ENCODE measurements at places on chromosomes 13 and 19.

DNA sequence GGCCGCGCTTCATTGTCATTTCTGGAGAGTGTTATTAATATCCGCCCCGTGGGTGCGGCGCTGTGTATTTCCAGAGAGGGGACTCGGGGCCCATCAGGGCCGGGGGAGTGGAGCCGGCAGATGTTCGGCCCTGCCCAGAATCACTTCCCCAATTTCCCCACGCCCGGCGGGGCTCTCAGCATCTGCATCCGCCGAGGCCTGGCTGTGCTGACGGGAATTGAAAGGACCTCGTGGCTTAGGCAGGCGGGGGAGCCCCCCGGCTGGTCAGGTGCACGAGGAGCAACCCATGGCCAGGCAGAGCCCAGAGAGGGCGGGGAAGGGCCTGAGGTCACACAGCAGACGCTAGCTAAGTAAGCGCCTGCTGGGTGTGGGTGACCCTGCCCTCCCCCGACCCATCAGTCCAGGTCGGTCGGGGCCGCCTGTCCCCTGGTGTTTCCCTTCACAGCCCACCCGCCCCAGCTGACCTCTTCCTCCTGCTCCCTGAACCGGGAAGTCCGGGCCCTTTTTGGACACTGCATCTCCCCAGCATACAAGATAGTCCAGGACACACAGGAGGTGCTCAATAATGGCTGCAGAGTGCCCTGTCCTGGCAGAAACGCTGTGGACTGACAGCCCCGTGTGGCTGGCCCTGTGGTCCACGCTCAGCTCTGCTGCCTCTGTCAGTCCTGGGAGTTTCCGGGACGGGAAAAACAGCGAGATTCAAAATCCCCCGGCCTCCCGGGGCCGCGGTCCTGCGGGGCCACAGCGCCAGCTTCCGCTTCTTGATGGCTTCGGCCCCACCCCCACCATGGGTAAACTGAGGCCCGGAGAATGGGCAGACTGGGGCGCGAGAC lies 22.1 kb downstream of the ARID3A start:
- no peak for DNase-seq

- DNase-seq = no peak
Observed at GRCh38 chr13:89181041-89181440, 1509.9 kb downstream of the SLITRK5 start.

DNA sequence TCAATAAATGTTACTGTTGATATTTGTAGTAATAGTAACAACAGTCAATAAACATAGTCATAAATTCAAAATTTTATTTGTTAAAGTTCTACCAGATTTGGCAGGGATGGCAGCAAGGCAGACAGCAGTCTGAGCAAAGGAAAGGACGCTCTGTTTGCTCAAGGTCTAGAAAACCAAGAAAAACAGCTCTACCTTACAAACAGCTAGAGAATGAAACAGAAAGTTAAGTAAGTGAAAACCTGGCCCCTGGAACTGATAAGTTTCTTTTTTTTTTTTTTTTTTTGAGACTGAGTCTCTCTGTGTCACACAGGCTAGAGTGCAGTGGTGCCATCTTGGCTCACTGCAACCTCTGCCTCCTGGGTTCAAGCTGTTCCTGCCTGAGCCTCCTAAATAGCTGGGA lies 27.9 kb downstream of the ENOX1 start:
- no peak for DNase-seq

DNA sequence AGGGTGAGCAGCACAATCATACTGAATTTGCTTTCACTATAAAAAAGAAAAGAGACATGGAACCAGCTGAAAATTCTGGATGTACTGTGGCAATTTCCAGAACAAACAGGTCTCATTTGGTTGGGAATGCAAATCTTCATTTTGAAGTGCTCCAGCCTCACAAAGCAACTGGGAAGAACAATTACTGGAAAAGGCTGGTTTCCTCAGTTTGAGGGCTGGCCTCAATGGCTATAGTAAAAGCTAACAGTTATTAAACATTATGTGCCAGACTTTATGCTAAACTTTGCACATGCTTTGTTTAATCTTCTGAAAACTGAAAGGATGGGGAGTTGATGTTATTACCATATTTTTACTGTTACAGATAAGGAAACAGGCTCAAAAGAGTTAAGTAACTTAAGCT lies 3.0 kb downstream of the OBI1 start:
- DNase-seq = no peak

DNA sequence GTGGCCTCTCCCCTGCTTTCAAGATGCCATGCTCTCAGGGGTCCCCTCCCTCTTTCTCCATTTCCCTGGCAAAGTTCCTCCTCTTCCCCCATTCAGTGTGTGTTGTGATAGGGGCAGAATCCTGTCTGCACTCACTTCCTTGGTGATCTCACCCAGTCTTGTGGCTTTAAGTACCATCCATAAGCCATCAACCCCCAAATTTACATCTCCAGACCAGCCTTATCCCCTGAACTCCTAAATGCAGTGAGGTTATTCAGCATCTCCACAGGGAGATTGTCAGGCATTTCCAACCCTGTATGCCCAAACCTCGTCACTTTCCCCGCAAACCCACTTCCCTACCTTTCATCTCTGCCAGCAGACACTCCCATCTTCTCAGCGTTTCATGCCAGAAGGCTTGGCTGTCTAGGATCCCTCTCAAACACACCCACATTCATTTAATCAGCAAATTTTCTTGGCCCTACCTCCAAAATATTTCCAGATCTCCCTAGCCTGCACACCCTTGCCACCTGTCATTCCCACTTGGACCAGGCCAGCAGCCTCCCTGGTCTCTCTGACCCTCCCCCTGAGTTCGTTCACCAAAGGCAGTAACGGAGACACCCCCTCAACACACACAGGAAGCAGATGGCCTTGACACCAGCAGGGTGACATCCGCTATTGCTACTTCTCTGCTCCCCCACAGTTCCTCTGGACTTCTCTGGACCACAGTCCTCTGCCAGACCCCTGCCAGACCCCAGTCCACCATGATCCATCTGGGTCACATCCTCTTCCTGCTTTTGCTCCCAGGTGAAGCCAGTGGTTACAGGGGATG lies at the start of gene HCST:
Gene HCST (plus strand): TSS at position 676 of the 808 bp plus-strand sequence. CDS start 65 bp downstream, at position 741.
- DNase-seq = no peak

GRCh38 chr19:19567391-19567790 lies 29.3 kb downstream of the CILP2 start:
- DNase-seq = no peak

DNA sequence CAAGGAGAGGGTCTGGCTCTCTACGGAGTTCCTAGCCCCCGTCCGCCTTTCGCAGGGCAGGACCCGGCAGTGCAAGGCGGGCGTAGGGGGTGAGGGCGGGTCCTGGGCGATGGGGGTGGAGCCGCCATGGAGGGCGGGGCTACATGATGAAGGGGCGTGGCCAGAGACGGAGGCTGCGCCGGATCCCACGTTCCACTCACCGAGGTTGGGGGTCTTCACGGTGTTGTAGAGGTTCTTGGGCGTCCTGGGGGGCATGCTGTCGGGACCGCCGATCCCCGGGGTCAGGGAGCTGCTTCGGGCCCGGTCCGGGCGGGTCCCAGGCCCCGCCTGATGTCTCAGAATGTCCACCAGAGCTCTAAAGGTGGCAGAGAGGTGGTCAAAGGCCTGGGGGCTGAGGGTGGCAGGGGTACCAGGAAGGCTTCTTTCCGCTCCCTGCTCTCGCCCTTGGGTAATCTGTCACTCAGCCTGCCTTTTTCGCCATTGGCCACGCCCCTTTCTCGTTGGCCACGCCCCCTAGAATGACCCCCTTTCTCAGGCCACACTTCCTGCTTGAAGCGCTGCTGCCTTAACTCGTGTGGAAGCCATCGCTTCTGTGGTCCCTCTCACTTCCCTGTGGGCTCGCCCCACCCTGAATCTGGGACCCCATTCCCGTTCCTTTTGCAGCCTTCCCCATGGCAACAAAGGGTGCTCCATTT lies 2.5 kb downstream of the SHISA7 start:
- no peak for DNase-seq

DNA sequence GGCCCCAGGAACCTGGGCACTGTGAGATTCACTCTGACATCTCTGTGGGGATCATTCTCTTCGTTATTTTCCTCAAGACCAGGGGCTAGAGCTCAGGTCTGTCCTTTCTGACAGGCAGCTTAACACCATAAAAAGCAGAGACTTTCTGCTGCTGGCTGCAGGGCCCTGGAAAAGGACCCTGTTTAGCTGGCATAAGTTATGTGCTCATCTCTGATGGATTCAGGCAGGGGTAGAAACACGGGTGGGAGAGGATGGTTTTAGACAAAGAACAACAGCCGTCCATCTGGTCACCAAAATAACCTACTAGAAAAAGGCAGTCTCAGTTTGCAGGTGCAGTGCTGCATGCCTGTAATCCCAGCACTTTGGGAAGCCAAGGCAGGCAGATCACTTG lies 2.3 kb upstream of the GPI start:
- DNase-seq = no peak

- DNase-seq = no peak
Observed at GRCh38 chr19:401866-402511, 7.0 kb downstream of the C2CD4C start.

GRCh38 chr13:78601124-78601873 lies 2.1 kb downstream of the POU4F1 start:
- peak; percentile 33 for DNase-seq

- DNase-seq = no peak
Observed at GRCh38 chr13:26926371-26926770, 165.8 kb upstream of the GPR12 start.

- DNase-seq = peak; percentile 17
Observed at GRCh38 chr13:35143123-35143522, 201.1 kb downstream of the NBEA start.

GRCh38 chr13:80496721-80497397 lies 155.9 kb upstream of the SPRY2 start:
- no peak for DNase-seq

DNA sequence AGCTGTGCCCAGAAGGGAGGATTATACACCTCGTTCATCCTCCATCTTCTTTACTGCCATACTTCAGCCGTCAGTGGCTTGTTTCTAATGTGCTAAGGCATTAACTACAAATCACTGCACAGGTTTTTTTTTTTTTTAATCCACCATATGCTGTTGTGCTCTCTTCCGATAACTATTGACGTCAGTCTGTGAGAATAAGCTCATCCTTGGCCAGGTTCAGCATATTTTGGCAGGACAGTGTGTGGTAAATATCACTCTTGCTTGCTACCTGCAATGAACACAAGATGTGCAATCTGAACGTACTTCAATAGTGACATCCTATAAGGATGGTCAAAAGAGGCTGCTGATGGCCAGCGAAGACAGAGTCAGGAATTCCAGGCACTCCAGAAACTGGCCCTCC lies 2030.7 kb upstream of the PCDH20 start:
- no peak for DNase-seq

GRCh38 chr13:68030152-68030809 lies 800.1 kb upstream of the PCDH9 start:
- DNase-seq = no peak

- no peak for DNase-seq
Observed at GRCh38 chr13:33583398-33583797, 234.6 kb upstream of the RFC3 start.

DNA sequence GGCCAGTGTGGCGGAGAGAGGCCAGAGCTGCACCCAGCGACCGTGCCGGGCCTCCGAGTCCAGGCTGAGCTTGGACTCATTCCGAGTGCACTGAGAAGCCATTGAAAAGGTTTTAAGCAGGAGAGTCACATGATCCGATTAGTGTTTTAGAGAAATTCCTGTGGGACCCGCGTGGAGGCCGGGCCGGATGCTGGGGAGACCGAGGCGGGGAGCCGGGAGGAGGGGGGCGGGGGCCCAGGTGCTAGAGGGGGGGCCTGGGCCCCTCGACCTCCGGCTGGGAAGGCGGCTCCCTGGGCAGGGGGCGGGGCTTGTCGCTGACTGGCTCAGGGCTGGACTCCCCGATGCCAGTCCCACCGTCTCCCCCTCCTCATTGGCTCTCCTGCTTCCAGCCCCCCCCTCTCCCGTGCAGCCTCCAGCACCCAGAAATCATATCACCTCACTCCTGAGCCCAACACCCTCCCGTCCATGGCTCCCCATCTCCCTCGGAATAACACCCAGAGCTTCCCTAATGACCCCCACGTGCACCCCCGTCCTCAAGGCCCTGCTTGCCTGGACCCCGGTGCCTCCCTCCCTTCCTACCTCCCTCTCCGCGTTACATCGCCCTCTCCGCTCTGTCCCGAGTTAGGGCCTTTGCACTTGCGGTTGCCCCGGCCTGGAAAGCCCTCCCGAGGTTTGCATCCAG lies 5.2 kb upstream of the ZNF579 start:
- peak; percentile 79 for DNase-seq

- DNase-seq = no peak
Observed at GRCh38 chr19:10805065-10805757, 30.8 kb downstream of the TMED1 start.

- DNase-seq = no peak
Observed at GRCh38 chr19:30224689-30225606, 147.2 kb upstream of the ZNF536 start.

DNA sequence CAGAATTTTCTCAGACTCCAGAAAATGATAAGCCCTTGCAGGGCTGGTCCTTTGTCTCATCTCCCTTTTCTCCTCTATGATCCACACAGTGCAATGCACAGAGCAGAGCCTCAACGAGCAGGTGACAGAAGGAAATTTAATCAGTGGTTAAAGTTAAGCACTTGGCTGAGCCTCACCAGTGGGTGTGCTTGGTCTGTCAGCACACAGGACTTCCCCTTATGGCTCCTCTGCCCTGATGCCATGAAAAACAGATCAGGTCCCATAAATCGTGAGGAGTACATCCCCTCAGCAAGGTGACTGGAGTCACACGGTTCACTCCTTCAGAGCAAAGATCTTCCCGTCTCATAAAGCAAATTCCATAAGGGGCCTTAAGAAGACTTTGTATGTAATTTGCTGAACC lies 818.2 kb downstream of the UQCRFS1 start:
- no peak for DNase-seq

DNA sequence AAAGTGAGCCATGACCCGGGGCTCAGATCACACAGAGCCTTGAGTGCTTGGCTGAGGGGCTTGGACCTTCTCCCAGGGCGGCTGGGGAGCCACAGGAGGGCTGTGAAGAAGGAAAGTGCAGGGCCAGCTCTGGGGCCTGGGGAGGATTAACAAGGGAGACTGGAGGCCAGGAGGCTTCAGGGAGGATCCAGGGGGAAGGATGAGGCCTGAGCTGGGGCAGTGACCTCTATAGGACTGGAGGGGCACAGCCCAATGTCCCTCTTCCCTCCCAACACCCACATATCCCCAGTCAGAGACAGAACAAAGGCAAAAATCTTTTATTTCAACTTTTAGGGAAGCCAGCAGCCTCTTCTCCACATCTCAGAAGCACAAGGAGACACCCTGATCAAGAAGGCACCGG lies 4.7 kb upstream of the SLC17A7 start:
- no peak for DNase-seq

DNA sequence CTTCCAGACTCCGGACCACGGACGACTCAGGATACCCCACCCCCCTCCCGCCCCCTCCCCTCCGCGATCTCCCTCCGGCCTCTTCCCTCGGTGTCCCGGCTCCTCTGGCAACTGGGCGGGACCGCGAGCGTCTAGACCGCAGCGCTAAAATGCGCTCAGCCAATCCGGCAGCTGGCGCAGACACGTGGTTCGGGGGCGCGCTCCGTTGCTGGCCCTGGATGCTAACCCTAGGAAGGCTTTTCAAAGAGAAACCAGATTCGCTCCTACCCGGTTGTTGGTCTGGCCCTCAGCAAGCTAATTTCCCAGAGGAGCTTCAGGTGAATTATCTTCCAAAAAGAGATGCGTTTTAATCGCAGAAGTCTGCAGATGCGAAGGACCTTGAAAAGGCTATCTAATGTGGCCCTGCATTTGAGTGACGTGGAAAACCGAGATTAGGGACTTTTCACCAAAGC lies at the start of gene DZIP1:
Gene DZIP1 (minus strand): TSS at position 106 of the 452 bp plus-strand sequence. CDS start 2,677 bp downstream, outside the sequence.
- DNase-seq = peak; percentile 88
